Activated effector memory CD4-positive, alpha-beta T cell treated with anti-CD3 and anti-CD28 coated beads, Interleukin-2, amount 50 U/mL, for 16 hours (primary cell): ENCODE measurements at places on chromosomes 3 and 15.
A peak's percentile ranks its signal among the peaks of the same experiment; 100 is the strongest.

DNA sequence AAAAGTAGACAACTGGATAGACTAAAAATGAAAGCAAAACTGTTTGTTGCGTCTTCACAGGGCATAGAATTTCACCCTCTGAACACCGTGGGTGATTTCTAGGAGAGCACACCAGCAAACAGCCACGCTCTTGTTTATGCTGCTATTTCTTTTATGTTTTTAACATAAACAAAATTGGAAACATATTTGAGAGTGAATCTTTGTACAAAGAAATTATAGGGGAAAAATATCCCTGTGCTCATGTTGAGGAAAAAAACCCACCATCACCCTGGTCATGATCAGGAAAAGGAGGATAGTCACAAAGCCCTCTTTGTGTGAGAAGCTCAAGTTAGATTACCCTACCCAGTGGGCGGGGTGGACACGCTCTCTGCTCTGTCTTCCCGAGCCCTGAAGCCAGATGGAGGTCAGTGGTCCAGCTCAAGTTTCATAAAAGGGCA is 313.3 kb downstream of the SATB1 start:
- DNase-seq, result no peak

DNA sequence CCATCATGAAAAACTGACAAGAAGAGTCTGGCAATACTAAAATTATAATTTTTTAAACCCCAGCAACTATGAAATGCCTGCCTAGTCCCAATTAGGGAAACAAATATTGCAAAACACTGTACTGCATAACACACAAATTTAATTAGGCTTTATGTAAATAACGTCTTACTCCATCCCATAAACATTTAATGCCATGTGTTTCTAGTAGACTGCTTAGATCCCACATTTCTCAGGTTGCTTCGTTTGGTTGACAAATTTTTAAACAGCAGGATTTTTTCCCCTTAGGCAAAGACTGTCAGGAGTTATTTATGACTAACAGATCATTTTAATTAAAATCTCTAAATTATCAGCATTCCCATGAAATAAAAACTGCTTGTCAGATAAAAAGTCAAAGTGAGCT is 29.9 kb downstream of the EIF2AK4 start:
- no peak for DNase-seq

DNA sequence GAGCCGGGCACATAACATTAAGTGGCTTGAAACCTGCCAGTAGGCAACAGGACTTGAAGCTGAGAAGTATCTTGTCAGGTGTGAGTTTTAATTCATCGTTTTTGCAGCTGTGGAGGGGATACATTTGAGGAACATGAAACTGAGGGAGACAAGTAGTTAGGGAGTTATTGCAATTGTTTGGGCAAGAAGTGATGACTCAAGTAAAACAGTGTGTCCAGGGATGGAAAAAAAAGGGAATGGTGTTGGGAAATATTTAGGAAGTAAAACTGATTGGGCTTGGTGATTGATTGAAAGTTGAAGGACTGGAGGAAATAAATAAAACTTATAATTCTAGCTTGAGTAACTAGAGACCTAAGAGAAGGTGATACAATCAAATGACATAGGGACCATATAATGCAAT is 85.5 kb downstream of the NCEH1 start:
- DNase-seq, result no peak

DNA sequence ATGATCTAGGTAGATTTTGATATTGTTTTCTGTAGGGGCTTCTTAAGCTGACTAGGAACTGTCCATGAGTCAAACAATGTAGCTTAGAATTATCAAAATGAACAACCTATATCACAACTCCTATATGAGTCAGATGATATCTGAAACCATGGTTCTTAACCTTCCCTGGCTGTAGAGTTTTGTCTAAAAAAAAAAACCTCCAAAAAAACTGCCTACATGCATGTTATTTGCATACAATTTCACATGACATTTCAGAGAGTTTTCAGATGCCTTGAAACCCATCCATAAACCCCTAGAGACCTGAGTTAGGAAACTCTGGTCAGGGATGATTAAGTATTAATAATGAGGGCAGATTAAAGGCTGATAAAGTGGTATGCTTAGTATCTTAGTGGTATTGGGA is 157.0 kb downstream of the CHST2 start:
- no peak for DNase-seq

- no peak for DNase-seq
These were observed 29.2 kb downstream of the PXK start for GRCh38 chr3:58361866-58362265.

GRCh38 chr15:72912996-72913395 is 129.4 kb upstream of the ADPGK start:
- no peak for DNase-seq

DNA sequence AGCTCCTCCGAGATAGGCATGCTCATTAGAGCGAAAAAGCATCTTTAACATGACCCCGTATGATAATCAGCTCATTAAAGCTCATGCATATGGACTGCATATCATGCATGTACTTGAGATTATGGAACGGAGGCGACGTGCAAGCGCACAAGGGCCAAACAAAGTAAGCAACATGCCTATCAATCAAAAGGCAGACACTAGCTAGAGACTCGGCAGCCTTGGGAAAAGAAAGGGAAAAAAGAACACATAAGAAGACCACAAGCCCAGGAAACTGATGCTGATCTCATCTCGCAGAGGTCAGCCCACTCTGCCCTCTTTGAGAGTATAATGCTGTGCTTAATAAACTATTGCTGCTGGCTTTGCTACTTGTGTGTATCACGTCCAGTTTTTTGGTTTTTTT is 2.6 kb upstream of the ACOX2 start:
- DNase-seq, result peak; percentile 19

DNA sequence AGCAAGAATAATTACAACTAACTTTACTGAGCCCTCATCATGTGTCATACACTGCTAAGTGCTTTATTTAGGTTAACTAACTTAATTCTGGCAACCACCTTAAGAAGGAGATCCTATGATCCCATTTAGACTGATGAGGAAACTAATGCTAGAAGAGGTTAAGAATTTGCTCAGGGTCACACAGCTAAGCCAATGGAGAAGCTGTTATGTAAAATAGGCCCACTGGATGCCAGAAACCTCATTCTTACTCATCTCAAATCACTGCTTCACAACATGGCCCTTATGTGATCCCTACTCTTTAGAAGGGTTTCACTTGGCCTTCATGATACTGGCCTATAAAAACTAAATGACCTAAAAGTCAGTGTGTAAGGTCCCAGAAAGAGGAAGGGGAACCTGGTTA is 41.2 kb downstream of the IMPG2 start:
- no peak for DNase-seq
